ENCODE measurements at places on chromosomes 11 and 22.

- no peak for DNase-seq
Observed at GRCh38 chr11:44574610-44575287, 9.3 kb downstream of the CD82 start.

DNA sequence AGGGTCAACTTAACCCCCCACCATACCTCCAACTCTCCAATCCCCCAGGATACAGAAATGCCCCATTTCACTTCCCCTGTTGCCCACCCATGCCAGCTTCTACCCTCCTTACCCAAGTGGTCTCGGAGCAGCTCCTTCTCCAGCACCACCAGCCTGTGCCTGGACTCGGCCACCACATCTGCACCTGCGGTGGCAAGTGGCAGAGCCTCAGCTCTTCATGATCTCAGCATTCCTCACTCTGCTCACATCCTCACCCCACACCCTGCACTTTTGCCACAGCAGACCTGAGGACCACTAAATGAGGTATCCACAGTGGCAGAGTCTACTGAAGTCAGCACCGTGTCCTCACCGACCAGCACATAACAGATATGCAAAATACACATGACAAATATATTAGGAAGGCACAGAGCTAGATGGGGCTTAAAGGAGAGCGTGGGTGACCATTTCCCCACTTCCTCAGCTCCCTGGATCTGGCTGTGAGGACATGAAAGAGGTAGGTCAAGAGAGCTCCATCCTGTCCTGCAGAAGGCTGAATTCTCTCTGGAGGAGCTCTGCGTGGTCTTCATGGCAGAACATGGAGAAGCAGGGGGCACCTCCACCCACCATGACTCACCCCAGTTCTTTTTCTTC lies 9.7 kb downstream of the NHERF4 start:
- DNase-seq = no peak

DNA sequence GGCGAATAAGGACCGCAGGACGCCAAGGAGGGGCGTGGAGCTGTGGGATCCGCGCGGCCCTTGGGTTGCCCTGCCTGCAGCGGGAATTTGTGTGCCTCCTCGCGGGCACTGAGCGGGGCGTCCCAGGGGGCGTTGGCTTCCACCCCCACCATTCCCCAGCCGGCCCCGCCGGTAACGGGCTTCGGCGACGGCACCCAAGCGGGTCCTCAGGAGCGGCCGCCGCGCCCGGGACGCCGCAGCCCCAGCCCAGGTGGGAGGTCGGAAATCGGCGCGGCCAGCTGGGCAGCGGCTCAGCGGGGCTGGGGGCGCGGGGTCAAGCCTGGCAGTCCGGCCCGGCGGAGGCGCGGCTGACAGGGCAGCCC lies 320 bp downstream of the CLTCL1 start:
- DNase-seq = no peak

GRCh38 chr11:115502636-115503082 lies 1.6 kb downstream of the CADM1 start:
- DNase-seq = no peak

- no peak for DNase-seq
Observed at GRCh38 chr11:40203606-40204005, 1255.8 kb downstream of the LRRC4C start.

DNA sequence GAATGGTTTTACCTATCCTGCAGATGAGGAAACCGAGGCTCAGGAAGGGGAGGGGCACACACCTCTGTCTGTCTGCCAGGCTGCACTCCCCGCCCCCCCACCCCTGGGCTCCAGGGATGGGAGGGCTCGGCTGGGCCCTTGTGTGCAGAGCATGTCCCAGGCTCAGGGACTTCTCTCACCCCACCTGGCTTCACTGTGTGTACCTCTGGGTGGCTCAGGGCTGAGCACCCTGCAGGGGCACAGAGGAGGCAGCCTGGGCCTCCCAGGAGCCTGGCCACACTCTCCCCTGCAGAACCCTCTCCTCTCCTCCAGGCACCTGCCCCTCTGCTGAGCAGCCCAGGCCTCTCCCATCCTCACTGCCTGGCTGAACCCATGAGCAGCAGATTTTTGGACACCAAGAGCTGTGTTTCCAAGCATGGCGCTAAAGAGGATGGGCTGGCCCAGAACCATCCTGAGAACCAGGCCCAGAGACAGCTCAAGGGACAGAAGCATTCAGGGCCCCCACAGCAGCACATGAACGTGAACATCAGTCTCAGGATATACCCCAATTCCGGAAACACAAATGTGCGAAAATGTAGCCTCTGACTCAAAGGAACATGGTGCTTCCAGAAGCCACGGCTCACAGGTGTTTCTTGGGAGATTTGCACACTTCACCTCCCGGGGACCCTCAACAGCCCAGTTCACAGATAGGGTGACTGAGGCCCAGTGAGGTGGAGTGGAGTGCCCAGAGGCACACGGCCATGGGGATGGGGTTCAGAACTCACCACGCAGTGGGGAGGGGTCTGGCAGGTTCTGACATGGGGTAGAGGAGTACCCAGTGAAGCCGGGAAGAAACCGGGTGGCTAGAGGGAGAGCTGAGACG lies 10.5 kb downstream of the EMID1 start:
- no peak for DNase-seq

- DNase-seq = no peak
Observed at GRCh38 chr11:11463405-11463804, 110.4 kb upstream of the CSNK2A3 start.

DNA sequence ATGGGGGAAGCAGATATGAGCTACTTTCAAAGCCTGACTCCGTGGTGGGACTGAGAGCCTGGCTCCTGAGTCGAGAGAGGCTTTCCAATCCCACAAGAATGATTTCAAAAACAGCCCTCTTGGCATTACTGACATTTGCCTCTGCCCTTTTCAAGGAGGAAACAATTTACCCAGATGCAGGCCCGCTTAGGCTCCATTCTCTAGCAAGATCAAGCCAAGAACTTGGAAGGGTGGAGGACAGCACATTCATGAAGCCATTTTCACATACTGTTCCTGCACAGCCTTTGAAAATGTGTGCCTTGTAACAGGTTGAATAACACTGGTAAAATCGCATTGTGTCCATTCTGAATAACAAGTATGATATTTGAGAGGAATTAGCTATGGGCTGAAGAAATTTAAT lies 58.2 kb upstream of the EED start:
- DNase-seq = no peak

GRCh38 chr11:20031155-20032001 lies 128.9 kb downstream of the DBX1 start:
- no peak for DNase-seq

DNA sequence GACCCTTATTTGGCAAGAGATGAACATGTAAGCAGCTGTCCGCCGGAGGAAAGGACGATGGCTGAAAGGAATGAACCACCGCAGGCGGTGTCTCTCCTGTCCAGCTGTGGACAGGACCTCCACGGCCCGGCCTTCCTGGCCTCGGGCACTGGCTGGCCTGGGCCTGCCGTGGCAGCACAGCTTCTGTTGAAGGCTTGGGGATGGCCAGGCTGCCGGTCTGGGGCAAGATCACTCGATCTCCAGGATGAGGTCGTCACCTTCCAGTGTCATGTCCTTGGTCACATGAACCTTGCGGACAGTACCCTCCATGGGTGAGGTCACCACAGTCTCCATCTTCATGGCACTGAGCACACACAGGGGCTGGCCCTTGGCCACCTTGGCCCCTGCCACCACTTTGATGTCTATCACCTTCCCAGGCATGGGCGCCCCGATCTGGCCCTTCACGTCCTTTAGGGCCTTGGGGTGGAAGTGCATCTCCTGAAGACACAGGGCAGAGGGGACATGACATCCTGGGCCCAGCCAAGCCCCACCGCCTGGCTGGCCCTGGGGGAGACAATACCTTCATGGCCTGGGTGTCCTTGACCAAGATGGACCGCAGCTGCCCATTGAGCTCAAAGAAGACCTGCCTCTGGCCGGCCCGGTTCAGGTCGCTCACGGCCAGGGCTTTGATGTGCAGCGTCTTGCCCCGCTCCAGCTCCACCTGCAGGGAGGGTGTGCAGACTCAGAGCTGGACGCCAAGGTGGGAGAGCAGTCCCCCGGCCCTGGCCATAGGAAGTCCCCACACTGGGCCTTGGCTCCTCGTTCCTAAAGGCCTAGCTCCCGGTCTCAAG lies 5.6 kb downstream of the RCE1 start:
- no peak for DNase-seq

DNA sequence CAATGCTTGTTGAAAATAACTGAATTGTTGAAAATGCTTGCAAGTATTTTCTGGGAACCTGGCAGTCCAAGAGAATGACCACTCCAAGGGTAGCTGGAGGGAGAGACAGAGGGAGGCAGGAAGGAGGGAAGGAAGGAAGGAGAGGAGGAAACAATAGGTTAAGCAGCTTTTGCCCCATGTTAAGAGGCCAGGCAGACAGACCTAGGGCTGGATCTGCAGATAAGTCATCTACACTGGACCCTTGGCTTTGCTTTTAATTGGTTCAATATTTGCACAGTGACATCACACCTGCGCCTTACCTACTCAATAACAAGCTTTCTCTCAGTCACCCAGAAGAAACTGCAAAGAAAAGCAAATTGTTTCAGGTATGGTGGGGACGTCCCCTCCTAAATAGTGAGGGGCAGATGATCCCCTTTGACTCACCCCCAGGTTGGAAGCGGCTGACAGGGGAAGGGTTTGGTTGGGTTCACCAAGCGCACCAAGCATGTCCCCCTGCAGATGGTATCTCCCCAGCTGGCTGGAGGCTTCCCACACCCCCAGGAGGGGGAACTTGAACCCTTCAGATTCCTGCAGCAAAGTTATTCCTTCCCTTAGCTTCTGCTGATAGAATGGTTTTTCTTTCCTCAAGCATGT lies 24.3 kb downstream of the MYH9 start:
- no peak for DNase-seq

DNA sequence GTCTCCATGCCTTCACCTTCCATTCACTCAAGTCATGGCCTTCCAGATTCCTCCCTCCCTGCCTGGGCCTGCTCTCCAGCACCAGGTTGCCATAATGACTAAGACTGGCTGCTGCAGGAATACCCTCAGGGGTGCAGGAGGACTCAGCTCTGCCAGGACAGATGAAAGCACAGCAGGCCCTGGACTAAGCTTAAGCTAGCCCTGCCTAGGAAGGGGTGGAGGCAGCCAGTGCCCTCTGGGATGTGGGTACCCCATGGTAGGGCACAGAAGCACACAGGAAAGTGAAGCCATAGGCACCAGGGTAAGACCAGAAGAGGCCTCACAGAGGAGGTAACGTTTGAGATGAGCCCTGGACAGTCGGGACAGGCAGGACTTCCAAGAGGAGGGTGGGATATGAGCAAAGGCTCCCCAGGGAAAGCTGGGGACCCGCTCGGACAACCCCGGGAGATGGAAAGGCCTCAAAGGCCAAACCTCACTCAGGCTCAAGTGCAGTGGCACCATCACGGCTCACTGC lies 3.0 kb upstream of the RIN1 start:
- DNase-seq = no peak

- DNase-seq = no peak
Observed at GRCh38 chr11:76184551-76184993, 21.7 kb downstream of the WNT11 start.

GRCh38 chr22:20843501-20843900 lies 15.1 kb downstream of the PI4KA start:
- no peak for DNase-seq

GRCh38 chr22:47309476-47309875 lies 547.0 kb downstream of the TBC1D22A start:
- peak; percentile 81 for DNase-seq

DNA sequence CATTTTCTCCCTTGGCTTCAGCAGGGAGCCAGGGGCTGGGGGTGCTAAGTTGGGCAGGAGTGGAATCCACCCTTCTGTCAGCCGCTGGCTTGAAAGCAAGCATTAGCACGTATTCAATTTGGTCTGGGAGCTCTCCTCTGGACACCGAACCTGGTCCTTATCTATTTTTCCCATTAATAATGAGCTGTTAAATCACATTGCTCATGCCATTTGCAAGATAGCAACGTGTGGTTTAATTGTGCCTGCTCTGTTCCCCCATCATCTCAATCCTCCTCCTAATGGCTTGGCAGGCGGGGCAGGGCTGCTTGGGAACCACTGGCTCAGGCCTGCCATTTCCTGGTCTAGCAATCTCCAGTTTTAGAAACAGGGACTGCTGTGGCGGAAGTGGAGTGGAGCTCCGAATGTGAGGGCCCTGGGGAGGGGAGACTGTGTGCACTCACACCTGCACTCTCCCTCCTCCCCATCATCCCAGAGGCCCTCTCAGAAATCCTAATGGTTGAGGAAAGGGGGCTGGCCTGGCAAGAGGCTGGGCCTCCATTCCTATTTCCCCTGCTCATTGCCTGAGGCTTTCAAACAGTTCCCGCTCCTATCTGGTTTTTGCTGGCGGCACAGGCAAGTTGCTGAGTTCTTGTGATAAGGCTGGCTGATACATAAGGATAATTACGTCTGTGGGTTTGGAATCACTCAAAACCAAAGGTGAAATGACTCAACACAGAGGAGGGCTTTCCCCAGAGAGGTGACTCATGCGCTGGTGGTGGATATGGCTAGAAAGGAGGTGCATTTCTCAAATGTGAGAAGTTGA lies 201.2 kb upstream of the E2F8 start:
- DNase-seq = no peak

- no peak for DNase-seq
Observed at GRCh38 chr22:21791635-21792625, 56.3 kb upstream of the YPEL1 start.

GRCh38 chr11:58647866-58648265 lies 25.4 kb downstream of the CNTF start:
- no peak for DNase-seq

DNA sequence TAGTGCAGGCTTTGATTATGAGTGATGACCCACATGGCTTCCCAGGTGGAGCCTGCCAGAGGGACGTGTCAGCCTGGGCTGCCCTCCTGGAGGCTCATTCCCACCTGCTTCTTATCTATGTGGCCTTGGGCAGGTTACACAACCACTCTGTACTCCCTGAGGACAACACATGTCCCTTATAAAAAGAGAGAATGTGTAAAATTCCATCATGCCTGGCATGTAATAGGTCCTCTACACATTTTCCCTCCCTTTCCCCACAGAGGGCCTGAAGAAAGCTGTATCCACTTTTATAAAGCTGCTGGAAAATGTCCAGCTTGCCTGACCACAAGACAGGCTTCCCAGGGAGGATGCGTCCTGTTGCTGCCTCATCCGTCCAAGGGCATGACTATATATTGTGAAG lies 55.0 kb upstream of the VSTM5 start:
- no peak for DNase-seq

DNA sequence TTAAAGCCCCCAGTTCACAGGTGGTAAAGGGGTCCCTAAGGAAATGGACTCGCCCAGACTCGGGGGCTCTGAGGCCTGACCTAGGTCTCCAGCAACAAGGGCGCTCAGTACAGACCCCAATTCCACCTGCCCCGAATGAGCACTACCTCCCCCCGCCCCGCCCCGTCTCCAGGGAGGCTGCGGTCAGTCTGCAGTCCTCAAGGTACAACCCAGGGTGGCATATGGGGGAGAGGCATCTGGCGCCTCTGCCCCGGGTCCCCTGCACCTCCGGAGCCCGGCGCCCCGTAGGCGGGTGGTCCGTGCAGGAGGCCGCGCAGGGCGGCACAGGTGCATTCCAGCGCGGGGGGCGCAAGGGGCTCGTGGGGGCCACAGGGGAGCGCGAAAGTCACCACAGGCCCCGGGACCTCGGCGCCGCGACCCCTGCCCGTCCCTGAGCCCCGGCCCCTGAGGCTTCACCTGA lies 361 bp downstream of the CTSD start:
- DNase-seq = no peak

GRCh38 chr22:44737406-44738346 lies 14.7 kb upstream of the ARHGAP8 start:
- no peak for DNase-seq

- DNase-seq = no peak
Observed at GRCh38 chr11:96713301-96713700, 323.5 kb downstream of the JRKL start.

- DNase-seq = no peak
Observed at GRCh38 chr11:6834021-6834420, 11.5 kb upstream of the OR10A5 start.

GRCh38 chr22:48378673-48379072 lies 1449.0 kb downstream of the BRD1 start:
- DNase-seq = no peak

- DNase-seq = no peak
Observed at GRCh38 chr11:114232400-114233059, 63.7 kb upstream of the NNMT start.
